ENCODE measurements at places on chromosomes 11 and 22.

GRCh38 chr22:39098576-39098975 lies 1.5 kb downstream of the APOBEC3H start:
- DNase-seq = no peak

GRCh38 chr22:36775586-36775963 lies 344 bp downstream of the IFT27 start:
- peak; percentile 80 for DNase-seq

GRCh38 chr22:48205161-48205560 lies 1442.7 kb downstream of the TBC1D22A start:
- DNase-seq = no peak

GRCh38 chr11:86499723-86500129 lies 125.0 kb downstream of the CCDC81 start:
- DNase-seq = no peak

DNA sequence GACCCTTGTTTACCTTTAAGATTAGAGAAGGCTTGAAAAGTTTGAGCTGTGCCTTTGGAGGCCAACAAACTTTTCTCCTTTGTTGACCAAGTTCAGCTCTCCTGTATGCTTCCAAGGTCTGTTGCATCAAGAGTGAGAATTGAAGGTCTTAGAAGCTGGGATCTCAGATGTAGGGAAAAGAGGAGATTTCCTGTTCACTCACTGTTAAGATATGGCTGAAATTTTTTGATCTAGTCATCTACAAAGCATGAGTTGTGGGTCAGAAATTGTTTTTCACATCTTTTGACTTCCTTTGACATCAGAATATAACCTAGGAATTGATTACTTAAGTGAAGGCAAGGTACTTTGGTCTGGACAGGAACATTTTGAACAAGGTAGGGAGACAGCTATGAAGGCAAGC lies 12.1 kb downstream of the OR51B4 start:
- no peak for DNase-seq

DNA sequence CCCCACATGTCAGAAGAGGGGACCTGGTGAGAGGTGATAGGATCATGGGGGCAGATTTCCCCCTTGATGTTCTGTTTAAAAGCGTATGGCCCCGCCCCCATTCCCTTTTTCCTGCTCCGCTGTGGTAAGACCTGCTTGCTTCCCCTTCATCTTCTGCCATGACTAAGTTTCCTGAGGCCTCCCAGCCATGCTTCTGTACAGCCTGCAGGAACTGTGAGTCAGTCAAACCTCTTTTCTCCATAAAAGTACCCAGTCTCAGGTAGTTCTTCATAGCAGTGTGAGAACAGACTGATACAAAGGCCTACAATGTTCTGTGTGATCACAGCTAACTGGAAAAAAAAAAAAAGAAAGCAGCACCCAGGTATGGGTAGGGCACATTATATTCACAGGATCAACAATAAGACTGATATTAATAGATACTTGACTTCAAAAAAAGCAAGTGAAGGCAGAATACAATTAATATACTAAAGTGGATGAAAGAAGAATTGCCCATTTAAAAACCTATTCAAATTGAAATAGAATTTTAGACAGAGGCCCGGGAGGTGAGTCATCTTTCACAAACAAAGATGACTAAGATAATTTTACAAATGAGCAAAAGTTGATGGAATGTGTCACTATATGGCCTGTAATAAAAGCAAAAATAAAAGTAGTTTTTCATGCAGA lies 1.7 kb upstream of the OR52K1 start:
- no peak for DNase-seq

DNA sequence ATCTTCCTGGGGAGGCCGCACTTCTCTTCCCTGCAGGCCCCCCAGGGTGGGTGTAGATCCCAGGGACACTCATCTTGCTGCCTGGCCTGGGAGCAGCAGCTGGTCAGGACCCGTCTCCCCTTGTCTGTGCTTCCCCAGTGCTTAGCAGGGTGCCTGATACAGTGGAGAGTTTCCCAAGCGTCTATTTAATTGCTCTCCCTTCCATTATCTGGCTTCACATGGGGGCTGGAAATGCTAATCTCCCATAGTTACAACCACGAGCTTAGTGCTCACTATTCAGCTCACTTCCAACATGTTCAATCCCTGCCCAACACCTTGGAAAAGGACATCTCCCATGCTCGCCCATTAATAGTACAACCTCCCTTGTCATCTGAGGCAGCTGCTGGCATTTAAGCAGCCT lies 100.5 kb downstream of the DSCAML1 start:
- DNase-seq = no peak

Data from aorta (tissue), 5 donors.